Activated CD4-positive, alpha-beta T cell treated with anti-CD3 and anti-CD28 coated beads, Interleukin-10, Interleukin-2, amounts not matched to agents 100 ng/mL and 50 ng/mL, durations not matched to agents 16 hours and 8 hours (primary cell): ENCODE measurements at places on chromosomes 2 and 18.

- DNase-seq: peak; percentile 53
These were observed 66.1 kb upstream of the NXPH2 start for GRCh38 chr2:138846216-138846821.

DNA sequence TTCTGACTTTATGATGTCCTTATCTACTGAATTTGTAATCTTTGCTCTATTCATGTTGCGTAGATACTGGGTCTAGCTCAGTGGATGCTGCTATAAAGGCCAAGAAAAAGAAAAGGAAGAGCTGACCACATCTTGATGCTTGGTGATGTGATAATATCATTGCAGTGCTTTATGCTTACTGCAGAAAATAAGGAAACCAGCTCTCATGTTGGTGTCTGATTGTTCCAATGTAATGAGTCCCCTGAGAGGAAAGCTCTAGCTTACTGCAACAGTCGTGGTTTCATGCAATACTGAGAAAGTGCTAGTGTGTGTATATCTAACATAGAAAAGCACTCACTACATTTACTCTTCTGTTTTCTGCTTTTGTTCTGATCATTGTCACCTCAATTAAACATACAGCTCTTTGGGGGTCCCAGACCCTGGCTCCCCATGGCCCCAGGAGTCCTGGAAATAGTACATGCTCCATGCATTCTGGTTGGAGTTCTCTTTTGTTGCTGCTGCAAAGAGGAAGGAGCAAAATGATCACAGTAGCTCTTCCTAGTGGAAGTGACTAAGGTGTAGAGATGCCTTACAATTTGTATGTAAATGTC, 338.8 kb downstream of the CYRIA start:
- DNase-seq: no peak

DNA sequence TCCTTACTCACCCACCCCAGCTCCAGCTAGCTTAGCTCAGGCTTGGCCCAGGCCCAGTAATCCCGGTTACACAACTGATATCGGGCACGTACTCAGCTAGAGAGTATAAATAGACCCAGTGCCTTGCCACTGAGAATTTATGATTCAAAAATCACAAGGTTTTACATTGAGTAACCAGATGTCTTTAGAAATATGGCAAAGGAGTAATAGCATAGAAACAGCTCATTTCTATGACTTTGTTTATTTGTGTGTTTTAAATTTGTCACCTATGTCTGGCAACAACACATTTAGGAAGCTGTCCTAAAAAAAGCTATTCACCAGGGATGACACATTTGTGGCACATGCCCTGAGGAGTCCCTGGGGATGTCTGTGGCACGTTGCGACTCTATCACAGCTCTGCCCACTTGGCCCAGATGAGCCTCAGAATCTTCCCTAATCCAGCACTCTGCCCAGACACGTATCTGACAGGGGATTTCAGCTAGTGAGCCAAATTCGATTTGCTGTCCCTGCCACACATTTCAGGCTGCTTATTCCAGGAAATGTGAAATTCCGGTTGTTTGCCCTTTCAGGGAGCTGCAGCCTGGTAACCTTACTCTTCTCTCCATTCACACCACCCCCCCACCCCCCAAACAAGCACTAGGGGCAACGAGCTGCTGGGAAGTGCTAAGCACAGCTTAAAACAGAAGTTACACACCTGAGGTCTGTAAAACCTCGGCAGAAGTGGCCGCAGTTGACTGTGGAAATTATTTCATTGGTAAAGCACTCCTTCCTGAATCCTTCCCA, 85.4 kb upstream of the ZCCHC2 start:
- no peak for DNase-seq

DNA sequence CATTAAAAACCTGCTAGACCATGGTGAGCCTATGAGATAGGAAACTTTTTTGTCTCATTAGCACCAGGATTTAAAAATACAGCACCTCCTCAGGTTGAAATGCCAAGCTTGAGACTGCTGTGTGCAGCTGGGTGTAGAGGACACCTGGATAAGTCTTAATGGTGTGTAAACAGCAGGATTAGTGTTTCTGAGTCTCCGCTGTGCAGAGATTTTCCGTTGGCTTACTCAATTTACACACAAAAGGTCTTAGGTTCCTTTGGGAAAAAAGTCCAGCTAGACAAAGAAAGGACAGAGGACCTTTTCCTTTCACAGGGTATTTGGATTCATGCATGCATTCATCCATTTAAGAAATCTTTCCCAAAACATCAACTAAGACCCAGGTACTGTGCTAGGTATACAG, 168.1 kb downstream of the NRXN1 start:
- DNase-seq: no peak

- no peak for DNase-seq
These were observed 634.2 kb downstream of the TSN start for GRCh38 chr2:122389694-122390093.

GRCh38 chr2:84716564-84716963, 164.3 kb downstream of the TRABD2A start:
- DNase-seq: no peak

- DNase-seq: no peak
These were observed 214.9 kb upstream of the SPRED2 start for GRCh38 chr2:65647249-65647842.

DNA sequence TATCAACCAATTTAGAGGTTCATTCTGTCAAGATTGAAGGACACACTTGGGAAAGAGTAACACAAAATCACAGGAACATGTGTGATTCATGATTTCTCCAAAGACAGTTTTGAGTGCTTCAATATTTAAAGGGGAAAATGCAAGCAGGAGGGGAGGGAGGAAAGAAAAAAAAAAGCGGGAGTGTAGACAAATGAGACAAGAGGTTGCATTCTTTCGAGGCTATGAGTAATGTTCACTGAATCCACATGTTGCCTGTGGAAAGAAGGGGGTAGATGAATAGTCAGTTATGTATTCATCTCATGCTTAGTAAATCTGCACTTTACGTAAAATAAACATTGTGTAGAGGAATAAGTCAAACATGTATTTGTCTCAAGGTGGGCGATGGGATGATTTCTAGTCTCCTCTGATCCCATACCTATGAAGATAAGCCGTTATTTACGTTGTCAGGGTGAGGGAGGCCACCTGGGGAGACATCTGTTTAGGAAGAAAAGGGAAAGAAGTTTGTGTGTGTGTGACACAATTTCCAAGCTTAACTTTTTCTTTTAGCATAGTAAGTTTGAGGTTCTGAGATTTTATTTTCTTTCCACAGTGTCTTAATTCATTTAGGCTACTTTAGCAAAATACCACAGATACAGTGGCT, 211.0 kb upstream of the ZC3H15 start:
- DNase-seq: no peak

DNA sequence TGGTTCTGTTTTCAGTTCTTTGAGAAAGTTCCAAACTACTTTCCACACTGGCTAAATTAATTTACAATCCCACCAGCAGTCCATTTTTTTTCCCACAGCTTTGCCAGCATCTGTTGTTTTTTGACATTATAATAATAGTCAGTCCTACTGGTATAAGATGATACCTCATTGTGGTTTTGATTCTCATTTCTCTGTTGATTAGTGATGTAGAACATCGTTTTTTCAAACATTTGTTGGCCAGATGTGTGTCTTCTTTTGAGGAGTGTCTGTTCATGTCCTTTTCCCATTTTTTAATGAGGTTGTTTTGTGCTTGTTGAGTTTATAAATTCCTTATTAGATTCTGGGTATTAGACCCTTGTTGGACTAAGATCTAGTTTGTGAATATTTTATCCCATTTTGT, 376.8 kb upstream of the NT5C1B start:
- DNase-seq: no peak

DNA sequence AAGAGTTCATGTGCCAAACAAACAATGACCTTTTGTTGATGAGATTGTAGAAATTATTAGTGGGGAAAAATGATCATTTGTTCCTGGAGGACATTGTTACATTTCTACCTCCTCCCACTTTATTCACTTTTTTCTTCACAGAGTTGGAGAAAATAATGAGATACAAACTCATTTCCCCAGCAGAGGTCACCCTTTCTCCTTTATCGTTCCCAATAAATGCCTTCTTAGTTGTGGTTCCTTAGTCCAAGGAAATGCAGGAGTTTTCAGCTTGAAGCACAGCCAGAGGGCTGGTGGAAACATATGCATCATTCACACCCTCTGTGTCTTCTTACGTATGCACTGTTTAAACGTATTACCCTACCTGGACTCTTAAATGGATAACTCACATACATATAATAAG, 108.8 kb downstream of the SLC4A3 start:
- DNase-seq: peak; percentile 17

DNA sequence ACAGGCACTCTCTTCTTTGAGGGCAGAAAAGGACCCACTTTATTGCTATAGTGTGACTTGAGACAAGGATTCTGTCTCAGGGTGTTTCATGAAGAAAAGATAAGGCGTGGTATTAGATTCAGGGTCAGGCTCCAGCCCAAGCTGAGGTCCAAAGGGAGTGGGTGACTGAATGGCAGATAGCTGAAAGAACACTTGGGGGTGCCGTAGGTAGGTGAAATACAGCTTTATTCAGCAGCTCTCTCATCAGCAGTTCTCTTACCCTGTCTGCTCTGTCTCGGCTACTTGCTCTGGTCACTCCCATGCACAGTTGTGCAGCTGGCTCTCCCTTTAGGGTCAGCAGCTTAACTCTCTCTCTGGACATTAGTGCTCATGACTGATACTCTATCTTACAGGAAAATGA, 379.9 kb downstream of the LPIN1 start:
- DNase-seq: no peak

GRCh38 chr2:9610781-9611548, 19.8 kb downstream of the YWHAQ start:
- DNase-seq: no peak

DNA sequence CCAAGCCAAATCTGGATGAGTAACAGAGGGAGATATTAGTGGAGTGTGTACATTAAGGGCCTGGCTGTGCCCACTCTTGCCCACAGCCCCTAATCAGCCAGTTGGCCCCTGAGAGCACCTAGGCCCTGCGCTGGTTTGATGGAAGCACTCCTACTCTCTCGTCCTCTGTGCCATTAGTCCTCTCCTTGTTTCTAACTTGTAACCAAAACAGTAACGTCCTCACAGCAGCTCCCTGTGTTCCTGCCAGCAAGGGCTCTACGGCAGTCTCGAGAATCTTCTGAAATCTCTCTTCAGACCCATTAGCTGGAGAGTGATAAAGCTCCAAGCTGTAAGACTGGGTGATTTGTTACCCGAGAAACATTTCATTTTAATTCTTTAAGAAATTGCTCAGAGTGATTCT, 76.1 kb downstream of the LRRC30 start:
- no peak for DNase-seq

DNA sequence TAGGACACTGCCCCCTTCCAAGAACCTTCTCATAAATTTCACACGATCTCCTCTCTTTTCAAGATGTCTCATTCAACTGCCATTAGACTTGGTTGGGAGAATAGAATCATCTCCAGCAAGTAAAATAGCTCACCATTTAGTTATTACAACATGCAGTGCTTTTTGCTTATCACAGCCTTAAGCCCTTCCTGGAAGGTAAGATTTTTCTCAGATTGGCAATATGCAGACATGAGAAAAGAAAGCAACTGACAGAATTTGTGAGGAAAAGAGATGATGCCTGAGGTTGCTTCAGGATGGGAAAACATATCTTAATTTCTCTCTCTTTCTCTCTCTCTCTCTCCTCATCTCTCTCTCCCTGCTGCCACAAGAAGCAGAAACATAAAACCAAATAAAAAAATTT, 855.1 kb upstream of the ACVR2A start:
- no peak for DNase-seq

- no peak for DNase-seq
These were observed 32.9 kb downstream of the SMAD7 start for GRCh38 chr18:48917579-48918517.

GRCh38 chr18:38539371-38539770, 973.8 kb upstream of the CELF4 start:
- no peak for DNase-seq

GRCh38 chr2:188079196-188079595, 212.5 kb upstream of the GULP1 start:
- DNase-seq: no peak

DNA sequence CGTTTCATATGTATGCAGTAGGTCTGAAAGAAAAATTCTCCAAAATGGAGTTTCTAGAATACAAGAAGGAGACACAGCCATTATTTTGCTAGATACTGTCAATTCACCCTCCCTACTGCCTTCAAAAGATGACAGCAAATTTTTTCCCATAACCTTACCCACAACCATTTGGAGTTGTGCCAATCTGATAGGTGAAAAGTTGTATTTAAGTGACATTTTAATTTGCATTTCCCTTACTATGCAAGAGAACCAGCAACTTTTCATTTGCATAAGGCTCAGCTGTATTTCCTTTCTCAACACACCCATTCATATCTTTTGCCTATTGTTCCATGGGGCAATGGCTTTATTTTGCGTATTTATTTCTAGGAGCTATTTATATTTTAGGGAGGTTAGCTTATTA, 31.4 kb upstream of the IL18RAP start:
- DNase-seq: peak; percentile 15

DNA sequence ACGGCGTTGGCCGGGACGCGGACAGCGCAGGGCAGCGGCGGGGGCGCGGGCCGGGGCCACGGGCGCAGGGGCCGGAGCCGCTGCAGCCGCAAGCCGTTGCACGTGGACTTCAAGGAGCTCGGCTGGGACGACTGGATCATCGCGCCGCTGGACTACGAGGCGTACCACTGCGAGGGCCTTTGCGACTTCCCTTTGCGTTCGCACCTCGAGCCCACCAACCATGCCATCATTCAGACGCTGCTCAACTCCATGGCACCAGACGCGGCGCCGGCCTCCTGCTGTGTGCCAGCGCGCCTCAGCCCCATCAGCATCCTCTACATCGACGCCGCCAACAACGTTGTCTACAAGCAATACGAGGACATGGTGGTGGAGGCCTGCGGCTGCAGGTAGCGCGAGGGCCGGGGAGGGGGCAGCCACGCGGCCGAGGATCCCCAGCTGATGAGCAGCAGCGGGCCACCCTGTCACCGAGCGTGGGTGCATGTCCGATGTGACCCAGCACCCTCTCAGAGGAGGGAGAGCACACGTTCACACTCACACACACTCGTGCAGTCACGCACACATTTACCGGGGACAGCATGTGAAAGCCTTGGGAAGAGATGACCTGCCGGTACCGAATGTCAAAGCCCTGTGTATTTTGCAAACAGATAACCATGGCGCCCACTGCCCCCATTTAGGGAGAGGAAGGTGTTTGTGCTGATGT, 4.2 kb downstream of the GDF7 start:
- DNase-seq: no peak

- no peak for DNase-seq
These were observed 342.7 kb downstream of the RND3 start for GRCh38 chr2:150144546-150145298.

GRCh38 chr2:168465594-168465993, 9.5 kb downstream of the CERS6 start:
- DNase-seq: peak; percentile 51

DNA sequence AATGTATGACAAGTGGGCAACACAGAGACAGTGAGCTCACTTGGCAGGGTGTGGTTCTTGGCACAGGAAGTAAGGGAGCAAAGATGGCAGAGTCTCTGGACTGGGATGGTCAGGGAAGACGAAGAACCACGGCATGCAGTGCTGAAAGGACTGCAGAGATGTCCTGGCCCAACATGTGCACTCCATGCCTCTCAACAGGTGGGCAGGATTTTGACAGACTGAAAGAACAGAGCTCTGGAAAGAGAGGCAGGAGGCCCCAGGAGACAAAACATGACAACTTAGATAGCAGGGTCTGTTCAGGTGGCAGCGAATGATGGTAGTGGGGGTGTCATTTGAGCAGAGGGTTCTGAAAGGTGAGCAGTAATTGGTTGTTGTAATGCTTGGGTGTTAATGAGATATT, 180.3 kb downstream of the FHOD3 start:
- DNase-seq: no peak

- DNase-seq: no peak
These were observed 161.1 kb downstream of the LAMA1 start for GRCh38 chr18:6956495-6956894.

GRCh38 chr18:79883461-79884293, 67.8 kb downstream of the SLC66A2 start:
- no peak for DNase-seq

- peak; percentile 87 for DNase-seq
These were observed 73.8 kb downstream of the MAP3K20 start for GRCh38 chr2:173149491-173149890.
